Calu3 (cell line): ENCODE measurements at places on chromosomes 7 and 10.

DNA sequence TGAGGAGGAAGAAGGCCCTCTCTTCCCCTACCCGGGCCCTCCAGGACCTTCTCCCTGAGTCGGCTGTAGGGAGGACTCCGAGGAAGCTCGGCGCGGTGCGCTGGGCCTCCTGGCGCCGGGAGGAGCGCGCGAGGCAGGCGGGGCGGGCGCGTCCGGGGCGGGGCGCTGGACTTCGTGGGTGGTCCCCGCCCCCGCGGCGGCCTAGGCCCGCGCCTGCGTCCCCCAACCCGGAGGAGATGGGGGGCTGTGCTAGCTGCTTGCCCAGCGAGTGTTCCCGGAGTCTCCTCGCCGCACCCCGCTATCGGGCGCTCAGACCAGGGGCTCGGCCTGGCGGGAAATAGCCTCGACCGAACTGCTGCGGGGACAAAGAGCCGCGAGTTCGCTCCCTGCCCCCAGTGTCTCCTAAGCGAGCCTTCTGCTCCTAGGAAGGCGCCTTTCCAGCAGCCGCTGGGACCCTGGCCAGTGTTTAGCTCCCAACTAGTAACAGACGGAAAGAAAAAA is 19.2 kb upstream of the SMO start:
- H3K4me3 ChIP-seq: no peak overlapping the region
- peak; percentile 18 for DNase-seq
- no peak overlapping the region for H3K27ac ChIP-seq
- no peaks in the 10 kb centered on the region for H3K27me3 ChIP-seq

GRCh38 chr10:130409931-130410330 is 273.7 kb downstream of the GLRX3 start:
- H3K27me3 ChIP-seq: no peaks in the 10 kb centered on the region
- H3K27ac ChIP-seq: no peak overlapping the region
- H3K4me3 ChIP-seq: no peak overlapping the region
- H3K36me3 ChIP-seq: no peaks in the 10 kb centered on the region
- no peaks in the 10 kb centered on the region for H3K4me1 ChIP-seq
- DNase-seq: no peak

GRCh38 chr10:93337309-93337721 is 144.8 kb downstream of the MYOF start:
- no peak for DNase-seq
- H3K27ac ChIP-seq: no peak overlapping the region
- no peaks in the 10 kb centered on the region for H3K4me1 ChIP-seq
- H3K4me3 ChIP-seq: no peak overlapping the region
- no peaks in the 10 kb centered on the region for H3K27me3 ChIP-seq

DNA sequence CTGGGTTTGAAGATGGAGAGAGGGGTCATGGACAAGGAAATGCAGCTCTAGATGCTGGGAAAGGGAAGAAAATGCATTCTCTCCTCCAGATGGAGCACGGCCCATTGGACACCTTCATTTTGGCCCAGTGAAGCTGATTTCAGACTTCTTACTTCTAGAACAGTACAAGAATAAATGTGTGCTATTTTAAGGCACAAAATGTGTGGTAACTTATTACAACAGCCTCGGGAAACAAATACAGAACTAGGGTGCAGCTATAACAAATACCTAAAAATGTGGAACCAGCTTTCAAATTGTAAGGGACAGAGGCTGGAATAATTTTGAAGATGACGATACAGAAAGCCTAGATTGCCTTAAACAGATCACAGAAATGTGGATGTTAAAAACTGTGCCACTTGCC is 54.1 kb downstream of the CYTH3 start:
- peaks cover 41% of the 10 kb centered on the region for H3K4me1 ChIP-seq
- peaks cover 9% of the 10 kb centered on the region for H3K36me3 ChIP-seq
- H3K27ac ChIP-seq: no peak overlapping the region
- H3K27me3 ChIP-seq: no peaks in the 10 kb centered on the region
- H3K4me3 ChIP-seq: no peak overlapping the region

GRCh38 chr10:51620131-51620530 is 79.3 kb downstream of the CSTF2T start:
- no peaks in the 10 kb centered on the region for H3K36me3 ChIP-seq
- H3K27me3 ChIP-seq: no peaks in the 10 kb centered on the region
- no peak overlapping the region for H3K27ac ChIP-seq
- no peaks in the 10 kb centered on the region for H3K4me1 ChIP-seq
- no peak for DNase-seq
